ENCODE measurements at places on chromosomes 13 and 19.
A peak's percentile ranks its signal among the peaks of the same experiment; 100 is the strongest.

DNA sequence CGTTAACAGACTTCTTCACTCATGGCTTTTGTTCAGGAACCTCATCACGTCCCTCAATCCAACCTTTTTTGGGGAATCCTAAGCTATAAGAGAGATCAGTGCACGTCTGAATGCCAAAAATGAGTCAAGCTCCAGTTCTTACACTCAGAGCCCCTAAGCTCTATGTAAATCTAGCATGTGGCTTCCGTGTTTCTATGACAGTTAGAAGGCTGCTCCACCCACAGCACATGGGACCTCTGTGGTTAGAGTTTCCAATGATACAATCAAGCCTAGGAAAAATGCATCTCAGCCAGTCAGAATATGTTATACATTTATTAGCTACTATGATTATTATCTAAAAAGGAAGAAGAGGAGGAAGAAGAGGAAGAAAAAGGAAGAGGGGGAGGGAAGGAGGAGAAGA lies 135.9 kb downstream of the ENOX1 start:
- DNase-seq = no peak

DNA sequence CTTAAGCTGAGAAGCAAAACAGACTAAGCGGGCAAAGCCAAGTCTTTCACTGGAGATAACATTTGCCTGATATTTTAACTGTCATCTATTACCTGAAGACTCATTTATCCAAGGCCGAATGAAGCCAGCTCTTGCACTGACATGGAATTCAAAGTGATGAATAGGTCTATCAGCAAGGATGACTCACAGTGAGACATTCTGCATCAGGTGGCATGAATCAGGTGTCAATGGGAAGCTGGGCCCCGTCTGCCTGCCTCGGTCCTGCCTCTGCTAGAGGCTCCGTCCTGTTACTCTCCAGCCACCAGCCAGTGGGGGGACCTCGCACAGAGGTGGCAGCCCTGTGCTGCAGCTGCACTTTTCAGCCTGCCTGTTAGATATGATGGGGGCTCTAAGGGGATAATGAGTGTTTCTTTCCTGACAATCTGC lies 23.5 kb downstream of the STARD13 start:
- no peak for DNase-seq

DNA sequence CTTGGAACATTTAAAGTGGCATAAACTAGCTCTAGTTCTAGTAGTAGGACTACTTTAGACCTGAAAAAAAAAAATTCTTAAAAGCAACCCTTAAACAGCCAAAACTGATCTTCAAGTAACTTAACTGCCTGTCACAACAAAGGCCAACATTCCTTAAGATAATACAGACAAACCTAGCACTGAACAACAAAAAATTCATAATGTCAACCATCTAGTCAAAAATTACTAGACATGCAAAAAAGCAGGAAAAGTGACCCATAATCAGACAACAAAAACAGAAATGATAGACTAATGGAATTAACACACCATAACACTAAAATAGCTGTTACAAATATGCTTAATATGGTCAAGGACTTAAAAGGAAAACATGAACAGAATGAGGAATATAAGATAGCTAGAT lies 6.7 kb downstream of the SLC6A16 start:
- DNase-seq = no peak

DNA sequence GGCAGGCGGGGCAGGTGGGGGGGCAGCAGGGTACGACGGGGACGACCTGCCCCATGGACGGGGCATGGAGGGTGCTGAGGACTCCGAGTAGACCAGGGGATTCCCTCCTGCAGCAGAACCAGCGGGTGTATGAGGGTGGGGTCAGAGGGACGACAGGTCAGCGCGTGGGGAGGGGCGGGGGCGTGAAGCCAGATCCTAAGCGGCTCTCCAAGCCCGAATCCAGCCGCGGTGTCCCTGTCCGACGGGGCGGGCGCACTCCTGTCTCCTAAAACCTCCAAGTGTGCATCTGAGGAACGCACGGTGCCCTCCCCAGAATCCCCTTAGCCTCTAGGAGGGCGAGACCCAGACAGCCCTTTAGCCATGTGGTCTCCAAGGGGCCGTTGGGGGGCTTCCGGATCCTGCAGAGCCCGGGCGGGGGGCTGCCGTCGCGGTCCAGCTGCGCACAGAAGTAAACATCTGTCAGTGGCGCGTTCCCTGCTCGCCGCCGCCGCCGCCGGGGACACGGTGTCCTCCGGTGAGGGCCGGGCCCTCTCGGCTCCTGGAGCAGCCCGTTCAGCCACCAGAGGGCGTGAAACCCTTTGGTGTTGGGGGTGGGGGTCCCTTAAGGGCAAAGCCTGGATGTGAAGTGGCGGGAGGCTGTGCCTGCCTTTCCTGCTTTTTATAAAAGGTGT lies 730 bp downstream of the NRTN start:
- DNase-seq = peak; percentile 66

DNA sequence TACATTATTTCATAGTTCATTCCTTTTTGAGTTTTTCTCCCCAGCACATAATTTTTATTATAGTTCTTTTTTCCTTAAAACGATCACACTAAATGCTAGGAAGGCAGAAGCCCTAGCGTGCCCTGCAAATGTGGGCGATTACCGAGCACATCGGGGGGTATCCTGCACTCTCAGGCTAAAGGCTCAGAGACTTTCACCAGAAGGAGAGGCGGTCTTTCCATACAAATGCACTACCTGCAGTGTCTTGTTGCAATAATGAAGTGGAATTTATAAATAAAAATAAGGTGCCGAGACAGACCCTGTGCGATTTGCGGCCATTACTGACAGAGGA lies 29.3 kb upstream of the SPACA7 start:
- DNase-seq = no peak

DNA sequence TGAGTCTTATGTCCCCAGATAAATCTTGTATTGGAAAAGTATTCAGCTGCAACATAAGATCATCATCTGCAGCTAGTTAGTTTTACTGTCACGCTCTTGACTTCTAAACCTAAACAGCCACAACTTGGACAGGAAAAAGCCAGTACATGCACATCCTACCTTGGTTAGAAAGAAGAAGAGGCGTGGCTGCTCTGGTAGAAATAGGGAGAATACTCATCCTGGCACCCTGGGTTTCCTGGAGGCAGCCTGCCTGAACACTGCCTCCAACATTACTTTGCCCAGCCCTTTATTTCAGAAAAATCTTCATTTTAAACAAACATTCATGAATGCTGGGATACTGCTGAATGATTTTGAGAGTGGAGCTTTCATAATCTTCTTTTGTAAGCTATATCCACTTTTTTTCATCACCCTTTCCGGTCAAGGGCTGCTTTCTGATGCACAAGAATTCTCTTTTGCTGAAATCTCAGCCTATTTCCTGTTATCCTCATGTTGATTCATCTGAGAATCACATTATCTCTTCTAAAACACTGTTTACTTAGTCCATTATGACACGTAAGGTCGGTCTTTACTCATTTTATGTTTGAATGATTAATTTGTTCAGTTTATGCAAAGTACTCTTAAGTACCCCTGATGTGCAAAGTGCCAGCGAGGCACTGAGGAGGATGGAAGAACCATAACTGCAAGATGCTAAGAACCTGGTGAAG lies 55.2 kb downstream of the STARD13 start:
- DNase-seq = no peak

GRCh38 chr13:76035711-76036110 lies 399.6 kb downstream of the LMO7 start:
- DNase-seq = no peak

DNA sequence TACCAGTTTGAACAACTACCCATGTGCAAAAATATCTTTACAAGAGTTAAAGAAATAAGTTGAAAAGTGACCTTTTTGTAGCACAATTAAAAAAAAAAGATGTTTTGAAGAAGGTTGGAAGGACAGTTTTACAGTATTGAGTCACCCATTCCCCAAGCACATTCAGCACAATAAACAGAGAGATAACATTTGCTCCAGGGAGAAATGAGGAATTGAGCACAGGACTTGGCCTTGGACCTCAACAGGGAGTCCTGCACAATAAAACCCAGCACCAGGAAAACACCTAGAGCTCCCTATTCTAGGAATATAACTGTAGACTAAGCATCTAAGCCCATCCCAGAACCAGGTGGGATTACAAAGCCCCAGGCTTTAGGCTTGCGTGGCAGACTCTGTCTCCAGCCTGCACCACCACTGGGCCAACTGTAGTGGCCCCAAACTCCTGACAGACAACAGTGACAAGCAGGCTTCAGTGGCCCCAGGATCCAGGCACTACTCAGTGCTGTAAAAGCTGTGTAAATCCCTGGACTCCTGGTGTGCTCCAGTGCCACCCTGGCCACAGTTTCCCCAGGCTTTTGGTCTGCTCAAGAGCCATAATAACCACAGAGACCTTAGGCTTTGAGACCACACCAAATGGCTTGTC lies 857.2 kb downstream of the SLITRK1 start:
- no peak for DNase-seq

GRCh38 chr13:89822467-89822866 lies 1525.0 kb upstream of the MIR17HG start:
- DNase-seq = no peak

DNA sequence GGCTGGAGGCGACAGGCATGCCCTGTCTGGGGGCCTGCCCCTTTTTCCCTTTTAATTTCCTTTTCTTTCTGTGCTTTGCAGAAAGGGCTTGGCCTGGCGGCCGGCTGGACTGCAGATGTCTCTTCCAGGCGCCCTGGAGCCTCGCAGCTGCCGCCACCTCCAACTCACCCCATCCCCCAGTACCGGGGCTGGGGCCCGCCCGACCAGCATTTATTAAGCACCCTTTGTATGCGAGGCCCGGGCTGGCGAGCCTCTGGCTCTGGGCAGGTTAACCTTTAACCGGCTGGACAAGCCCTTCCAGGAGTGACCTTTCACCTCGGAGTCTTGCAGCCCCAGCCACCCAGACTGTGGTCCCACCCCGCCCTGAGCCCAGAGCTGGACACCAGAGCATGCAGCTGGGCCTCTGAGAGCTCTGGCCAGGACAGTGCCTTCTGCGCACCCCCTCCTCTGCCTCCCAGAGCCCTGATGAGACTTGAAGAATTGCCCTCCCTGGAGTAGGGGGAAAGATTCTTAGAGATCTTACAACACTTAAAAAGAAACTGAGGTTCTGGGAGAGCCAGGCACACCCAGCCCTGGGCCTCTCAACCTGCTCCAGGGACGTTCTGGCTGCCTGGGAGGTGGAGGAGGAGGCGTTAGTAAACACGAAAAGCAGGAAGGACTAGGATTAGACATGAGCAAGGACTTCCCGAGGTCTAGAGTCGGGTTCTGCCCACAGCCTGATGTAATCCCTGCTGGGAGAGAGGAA lies 1.1 kb upstream of the NR2F6 start:
- DNase-seq = no peak

DNA sequence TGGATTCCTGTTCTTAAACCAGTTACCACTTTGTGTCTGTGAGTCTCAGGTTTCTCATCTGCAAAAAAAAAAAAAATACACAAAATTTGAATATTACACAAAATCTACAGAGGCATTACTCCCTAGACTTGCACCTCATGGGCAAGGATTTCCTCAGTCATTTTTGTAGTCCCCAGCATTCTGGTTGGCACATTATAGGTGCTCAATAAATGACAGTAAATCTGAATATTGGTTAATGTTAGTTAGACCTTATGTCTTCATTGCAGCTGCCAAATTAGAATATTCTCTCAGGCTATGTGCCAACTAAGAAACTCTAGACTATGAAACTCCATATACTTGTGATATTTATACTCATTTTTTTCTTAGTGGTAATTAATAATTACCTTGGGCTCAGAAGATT lies 2.2 kb downstream of the ZNF507 start:
- no peak for DNase-seq

DNA sequence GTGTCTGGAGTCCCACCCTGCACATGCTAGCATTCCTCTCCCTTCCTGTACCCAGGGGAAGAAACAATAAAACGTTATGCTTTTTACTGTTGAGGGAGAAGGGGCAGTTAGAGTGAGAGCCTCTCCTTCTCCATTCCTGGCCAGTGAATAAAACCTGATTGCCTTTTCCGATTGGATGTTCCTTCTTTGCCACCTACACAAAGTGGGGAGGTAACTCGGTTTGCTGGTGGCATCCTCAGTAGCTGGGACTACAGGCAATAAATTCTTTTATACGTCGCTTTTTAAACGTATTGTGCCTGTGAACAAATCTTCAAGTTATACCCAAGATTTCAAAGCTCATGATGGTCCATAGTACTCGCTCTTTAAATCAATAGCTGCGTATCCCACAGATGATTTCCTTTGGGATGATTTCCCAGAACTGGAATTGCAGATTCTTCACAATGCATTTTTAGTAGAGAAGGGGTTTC lies 660 bp upstream of the MVB12A start:
- DNase-seq = no peak

GRCh38 chr19:7385062-7385461 lies 36.3 kb downstream of the ARHGEF18 start:
- no peak for DNase-seq

DNA sequence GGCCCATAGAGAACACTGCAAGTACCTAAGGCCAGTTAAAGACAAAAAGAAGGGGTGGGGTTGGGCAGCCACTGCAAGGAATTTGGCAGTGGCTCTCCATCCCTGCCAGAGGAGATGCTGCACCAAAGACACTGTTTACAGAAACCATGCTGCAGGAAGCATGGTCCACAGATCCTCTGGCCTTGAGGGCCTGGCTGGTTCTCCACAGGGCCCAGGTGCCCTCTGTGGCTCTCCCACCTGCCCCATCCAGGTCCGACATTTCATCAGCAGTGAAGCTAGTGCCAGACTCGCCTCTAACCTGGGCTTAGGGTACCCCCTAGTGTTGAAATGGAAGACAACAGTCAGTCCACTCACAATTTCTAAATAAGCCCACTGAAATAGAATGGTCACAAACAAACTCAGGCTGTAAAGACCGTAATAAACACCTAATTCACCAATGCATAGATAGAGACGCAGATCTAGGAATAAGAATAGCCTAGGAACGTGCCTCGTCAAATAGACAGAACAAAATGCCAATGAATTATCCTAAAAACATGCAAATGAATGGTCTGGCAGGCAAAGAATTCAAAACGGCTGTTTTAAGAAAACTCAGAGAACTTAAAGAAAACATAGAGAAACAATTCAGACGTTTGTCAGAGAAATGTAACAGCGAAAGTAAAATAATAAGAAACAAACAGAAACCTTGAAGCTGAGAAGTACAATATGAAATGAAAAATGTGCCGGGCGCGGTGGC lies 23.3 kb downstream of the LYPD4 start:
- DNase-seq = peak; percentile 17

GRCh38 chr19:44620667-44621066 lies 7.3 kb downstream of the IGSF23 start:
- DNase-seq = no peak

DNA sequence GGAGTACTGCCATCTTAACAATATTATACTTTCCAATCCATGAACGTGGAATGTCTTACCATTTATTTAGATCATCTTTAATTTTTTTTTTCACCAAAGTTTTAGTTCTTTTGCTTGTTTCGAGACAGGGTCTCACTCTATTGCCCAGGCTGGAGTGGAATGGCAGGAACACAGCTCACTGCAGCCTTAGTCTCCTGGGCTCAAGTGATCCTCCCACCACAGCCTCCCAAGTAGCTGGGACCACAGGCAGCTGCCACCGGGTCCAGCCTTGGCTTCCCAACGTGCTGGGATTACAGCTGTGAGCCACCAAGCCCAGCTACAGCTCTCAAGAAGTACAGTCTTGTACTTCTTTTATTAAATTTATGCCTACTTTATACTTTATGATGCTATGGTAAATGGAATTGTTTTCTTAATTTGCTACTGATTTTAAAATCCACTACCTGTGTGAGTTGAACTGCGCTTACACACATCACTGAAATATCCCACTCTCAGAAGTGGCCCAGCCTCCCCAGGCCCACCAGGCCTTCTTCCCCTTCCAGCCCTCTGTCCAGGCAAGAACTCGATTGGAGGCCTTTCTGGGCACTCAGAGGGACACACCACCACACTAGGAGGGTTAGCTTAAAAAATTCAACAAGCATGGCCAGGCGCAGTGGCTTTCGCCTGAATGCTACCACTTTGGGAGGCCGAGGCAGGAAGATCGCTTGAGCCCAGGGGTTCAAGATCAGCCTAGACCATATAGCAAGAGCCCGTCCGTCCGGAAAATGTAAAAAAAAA lies 1.0 kb upstream of the PGLS start:
- no peak for DNase-seq

Data from activated CD4-positive, alpha-beta T cell treated with anti-CD3 and anti-CD28 coated beads, Interleukin-2, amount 50 U/mL, for 1 hour (primary cell).